ENCODE measurements at places on chromosomes 5 and 9.

- no peak for DNase-seq
These were observed 1.9 kb downstream of the PCA3 start for GRCh38 chr9:76766126-76766525.

GRCh38 chr5:6719417-6719816 is 6.2 kb downstream of the TENT4A start:
- no peak for DNase-seq

GRCh38 chr5:117302949-117303348 is 728.3 kb upstream of the SEMA6A start:
- DNase-seq, result no peak

DNA sequence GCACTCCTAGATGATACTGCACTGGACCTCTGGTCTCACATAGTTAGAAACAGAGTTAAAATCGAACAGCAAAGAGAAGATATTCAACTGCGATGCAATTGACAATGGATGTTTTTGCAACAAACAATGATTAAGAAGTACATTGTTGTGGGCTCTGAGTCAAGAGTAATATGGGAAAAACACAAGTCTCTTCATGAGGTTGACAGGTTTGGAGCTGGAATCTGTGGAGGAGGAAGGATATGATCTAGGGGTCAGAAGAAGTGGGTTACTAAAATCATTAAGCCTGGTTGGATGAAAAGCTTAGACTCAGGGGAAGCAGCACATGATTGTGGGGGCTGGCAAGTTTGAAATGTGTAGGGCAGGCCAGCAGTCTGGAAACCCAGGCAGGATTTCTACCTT is 53.1 kb downstream of the PDCD1LG2 start:
- DNase-seq, result no peak

DNA sequence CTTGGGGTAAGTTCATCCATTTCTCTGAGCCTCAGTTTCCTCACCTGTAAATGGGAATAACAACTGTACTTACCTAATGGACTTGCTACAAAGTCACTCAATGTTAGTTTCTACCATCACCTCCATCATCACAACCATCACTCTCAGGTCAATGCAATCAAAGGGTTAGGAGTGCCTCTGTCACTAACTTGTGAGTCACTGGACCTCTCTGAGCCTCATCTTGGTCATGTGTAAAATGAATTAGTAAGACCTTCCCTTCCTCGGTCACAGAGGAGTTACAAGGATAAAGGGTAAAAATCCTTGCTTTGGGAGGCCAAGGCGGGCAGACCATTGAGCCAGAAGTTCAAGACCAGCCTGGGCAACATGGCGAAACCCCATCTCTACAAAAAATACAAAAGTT is 12.8 kb downstream of the FABP6 start:
- DNase-seq, result no peak

DNA sequence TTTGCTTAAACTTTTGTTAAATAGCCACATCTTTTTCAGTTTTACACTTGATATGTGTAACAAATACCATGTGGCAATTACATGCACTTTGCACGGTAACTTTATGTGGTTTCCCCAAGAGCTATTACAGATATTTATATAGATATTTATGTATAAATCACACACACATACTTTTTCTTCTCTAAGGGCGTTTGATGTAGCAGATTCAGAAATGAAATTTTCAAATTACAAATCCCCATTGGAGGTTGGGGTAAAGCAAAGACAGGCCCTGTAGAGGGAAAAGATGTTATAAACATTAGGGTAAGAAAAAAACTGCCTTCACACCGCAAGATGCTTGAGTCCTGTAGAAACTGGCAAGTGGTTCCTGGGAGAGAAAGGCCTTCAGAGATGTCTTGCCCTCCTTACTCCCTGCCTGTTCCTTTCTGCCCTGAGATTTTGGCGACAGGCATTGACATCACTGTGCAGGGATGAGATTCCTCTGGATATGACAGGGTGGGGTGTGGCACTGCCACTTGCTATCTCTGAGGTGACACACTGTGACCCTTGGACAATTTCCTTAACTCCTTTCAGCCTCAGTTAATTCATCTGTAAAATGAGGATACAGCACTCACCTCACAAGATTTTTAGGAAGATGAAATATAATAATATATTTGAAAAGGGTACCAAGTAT is 177.9 kb upstream of the TUT7 start:
- DNase-seq, result no peak

DNA sequence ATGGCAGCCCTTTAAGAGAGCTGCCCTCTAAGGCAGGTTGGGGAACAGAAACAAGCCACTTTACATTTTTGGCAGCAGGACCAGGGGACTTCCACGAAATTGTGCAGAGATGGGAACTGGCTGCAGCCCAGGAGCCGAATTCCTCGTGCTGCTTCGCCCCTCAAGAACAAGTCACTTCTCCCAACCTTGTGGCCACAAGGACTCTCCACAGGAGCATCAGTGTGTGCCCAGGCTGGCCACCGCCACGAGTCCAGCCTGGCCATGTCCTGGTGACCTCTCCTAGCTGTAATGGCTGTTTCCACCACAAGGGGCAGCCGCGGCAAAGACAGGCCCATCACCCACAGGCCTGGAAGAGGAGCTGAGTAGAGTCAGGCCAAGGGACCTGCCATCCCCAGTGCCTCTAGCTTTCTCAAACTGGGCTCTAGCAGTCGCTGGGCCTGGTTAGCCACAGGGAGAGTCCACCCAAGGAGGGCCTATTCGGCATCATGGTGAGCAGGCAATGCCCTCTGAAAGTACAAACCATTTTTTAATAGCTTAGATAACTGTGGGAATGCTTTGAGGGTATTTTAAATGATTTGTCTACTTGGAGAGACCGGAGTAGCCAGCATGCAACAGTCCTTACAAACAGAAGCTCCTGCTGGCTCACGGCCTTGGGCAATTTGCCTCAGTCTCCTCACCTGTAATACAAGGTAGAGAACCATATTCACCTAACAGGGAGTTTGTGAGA is 129.0 kb downstream of the COL23A1 start:
- no peak for DNase-seq

- DNase-seq, result no peak
These were observed 181.0 kb upstream of the NFIL3 start for GRCh38 chr9:91604451-91605179.

DNA sequence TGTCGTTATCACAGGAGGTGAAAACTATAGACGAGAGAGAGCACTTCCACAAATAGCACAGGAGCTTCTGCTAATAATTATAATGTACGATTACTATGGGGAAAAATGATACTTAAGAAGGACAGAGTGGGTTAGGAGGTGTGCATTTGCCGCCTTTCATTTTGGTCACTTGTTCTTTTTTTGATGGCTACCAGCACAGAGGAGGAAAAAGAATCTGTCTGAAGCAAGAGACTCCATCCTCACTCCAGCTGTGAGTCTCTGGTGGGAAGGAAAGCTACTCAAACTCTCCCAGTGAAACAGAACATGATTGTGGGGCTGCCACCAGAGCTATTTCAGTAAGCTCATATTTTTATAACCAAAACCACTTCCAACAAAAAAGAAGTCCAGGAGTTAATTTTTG is 270.4 kb upstream of the TMEM161B start:
- DNase-seq, result no peak
